ENCODE measurements at places on chromosomes 2 and 18.

- DNase-seq: no peak
Observed at GRCh38 chr2:234406085-234406484, 90.8 kb downstream of the ARL4C start.

GRCh38 chr2:32720771-32721170 is 92.9 kb downstream of the TTC27 start:
- no peak for DNase-seq

DNA sequence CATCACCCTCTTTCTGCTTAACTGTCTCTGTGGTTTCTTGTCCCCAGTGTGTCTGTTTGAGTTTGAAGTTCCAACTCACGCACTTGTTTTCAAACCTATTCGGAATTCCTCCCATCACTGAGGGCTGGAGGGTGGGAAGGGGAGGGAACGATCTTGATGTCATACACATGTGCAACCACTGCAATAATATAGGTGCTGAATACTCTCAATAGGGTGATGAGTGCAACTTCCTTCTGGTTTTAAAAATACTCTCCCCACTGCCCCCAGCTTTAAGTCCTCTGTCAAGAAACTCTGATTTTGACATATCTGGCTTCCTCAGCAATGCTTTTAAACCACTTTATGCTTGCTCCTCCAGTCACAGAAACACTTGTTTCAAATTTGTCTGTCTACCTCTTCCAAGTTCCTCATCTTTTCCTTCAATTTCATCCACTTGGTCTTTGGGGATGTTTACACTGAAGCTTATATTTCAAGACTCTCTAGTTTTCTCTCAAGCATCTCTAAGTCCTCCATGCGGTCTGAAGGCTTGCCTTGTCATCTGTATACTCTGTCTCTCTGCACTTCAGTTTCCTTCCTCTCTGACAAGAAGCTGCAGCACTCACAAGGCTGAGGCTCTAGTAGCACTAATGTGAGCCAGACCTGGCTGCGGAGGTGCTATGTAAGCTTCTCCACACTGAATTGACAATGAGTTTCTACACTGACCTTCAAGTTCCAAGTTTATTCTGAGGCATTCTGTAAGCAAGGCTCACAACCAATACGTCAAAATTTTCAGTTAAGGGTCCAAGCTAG is 422.3 kb downstream of the ZEB2 start:
- DNase-seq: no peak

DNA sequence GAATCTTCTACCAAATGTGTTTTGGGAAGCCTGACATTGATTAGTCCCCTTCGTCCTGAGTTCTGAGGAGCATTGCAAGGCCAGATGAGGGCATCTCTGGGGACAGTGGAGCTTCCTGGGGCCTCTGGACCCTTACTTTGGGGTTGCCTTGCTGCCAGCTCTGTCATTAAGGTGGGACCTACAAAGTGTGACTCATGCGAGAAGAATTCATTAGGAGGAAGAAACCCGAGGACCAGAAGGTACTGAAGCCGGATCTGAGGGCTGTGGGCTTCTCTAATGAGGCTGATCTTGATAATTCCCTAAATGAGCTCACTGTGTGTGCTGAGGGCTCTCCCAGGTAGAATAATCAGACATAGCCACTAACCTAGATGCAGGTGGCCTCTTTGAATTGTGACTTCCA is 695 bp upstream of the SCYGR2 start:
- no peak for DNase-seq

DNA sequence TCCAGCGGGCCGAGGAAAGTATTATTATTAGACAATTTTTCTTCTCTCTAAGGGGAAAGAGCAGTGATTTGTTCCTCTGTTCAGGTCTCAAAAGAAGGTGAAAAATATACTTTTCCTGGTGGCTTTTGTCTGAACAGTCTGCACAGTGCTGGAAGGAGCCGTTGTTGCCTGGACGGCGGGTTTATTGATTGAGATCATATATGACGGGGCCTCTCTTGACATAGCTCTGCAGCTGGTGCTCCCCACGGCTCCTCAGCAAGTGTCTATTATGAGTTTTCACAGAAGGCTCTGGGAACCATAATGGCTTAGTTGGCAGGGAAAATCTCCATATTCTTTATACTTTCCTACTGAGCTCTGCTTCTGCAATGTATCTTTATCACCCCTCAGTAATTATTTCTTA is 42.9 kb downstream of the FSHR start:
- no peak for DNase-seq

Measured in fibroblast of the aortic adventitia (primary cell).